Small intestine (tissue), 16 donors: ENCODE measurements at places on chromosomes 3 and 15. TPM values are rescaled to one million over a fixed set of nuclear protein-coding genes. Genes with fewer than 3 reads are reported as not detected.

The ACP3 gene
- 1.1 TPM for polyA plus RNA-seq

GRCh38 chr3:72444656-72445223 lies 403.5 kb downstream of the SHQ1 start:
- DNase-seq, result no peak
- H3K27ac ChIP-seq, result no peak overlapping the region
- no peak overlapping the region for H3K4me3 ChIP-seq
- peaks cover 11% of the 10 kb centered on the region for H3K4me1 ChIP-seq
- no peaks in the 10 kb centered on the region for H3K27me3 ChIP-seq
- H3K36me3 ChIP-seq, result no peaks in the 10 kb centered on the region

DNA sequence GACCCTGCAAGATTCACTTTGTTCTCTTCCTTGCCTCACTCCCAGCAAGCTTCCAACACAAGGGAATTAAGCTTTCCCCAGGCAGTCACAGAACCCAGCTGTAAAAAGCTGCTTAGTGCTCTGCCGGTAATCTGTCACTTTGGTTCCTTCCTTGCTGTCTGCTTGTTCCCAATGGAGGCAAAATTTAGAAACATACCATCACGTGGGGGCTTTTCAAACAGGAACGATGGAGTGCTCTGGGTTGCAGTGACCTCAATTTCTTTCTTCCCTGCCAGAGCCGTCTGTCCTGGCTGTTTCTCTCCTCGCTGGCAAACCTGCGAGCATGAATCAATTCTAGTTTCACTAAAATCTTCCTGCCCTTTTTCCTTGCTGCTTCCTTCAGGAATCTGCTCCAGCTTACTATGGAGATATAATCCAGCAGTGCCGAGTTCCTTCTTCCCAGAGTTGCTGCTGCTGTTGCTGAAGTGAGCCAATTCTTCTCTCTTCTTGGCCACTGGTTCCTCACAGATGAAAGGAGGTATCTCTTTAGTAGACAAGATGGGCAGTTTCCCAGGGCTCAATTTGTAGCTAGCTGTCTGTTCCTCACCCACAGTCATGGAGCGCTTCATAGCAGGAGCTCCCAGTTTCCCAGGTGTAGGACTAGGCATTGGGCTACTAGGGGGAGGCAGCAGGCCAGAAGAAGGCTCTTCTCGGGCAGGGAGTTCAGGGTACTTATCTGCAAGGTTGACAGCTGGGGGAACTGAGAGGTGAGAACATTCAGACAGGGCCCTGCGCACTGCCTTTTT lies 88.1 kb downstream of the DHX30 start:
- DNase-seq, result no peak
- H3K27ac ChIP-seq, result peak overlapping the region; percentile 1
- peaks cover 8% of the 10 kb centered on the region for H3K36me3 ChIP-seq

DNA sequence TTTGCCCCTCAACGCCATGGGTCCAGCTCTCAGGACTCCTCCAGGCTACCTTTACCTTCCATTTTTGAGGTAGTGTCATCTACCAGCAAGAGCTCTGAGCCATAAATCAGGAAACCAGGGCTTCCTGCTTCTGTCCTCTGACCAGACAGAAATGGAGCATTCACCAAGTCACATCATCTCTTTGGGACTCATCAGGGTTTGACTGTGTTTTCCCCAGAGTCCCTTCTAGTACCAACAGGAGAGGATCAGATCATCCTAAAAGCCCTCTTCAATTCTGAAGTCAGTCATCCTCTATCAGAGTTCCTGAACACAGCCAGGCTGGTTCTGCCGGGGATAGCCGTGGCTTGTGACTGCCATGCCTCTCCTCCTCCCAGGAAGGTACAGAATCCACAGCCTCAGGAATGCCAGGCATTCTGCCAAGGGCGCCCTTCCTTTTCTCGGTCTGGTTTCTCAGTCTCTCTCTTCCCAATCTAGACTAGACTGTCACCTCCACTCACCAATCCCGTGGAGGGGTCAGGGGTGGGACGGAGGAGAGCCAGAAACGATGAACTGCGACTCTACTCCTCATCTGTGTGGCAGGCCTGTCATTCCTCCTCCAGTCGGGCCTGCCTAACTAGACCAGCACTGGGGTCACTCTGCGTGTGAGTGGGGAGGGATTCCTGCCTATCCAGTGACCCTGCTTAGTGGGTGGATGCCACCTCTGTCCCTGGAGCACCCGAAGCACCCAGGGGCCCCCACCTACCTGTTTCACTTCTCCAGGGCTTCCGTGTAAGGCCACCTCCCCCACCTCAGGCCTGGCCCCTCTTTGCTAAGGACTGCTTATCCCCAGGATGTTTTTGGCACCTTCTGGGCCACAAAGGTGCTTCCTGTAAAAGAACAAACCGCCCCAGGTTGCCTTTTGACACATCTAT lies 30.9 kb downstream of the CCNL1 start:
- DNase-seq, result peak; percentile 89
- H3K27ac ChIP-seq, result peak overlapping the region; percentile 97
- H3K4me1 ChIP-seq, result peaks cover 75% of the 10 kb centered on the region

GRCh38 chr3:100210772-100211135 lies 50.0 kb upstream of the TBC1D23 start:
- peak; percentile 58 for DNase-seq
- no peak overlapping the region for H3K4me3 ChIP-seq
- peak overlapping the region; percentile 37 for H3K27ac ChIP-seq
- no peaks in the 10 kb centered on the region for H3K36me3 ChIP-seq
- H3K27me3 ChIP-seq, result no peaks in the 10 kb centered on the region

The RBMS3 gene
- not detected for polyA plus RNA-seq

DNA sequence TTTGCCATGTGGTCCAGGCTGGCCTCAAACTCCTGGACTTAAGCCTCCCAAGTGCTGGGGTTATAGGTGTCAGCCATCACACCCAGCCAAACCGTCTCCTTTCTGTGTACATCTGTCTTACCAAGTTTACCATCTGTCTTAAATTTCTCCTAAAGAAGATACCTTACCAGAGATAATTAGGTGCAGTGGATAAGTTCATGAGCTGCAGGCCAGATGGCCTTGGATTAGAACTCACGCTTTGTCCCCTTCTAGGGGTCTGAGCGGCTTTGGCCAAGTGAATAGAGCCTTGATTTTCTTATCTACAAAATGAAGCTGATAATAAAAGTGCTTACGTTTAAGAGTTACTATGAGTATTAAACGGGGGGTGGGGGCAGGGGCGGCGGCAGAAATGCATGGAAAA lies 103.9 kb downstream of the SUCLG2 start:
- H3K4me3 ChIP-seq, result no peak overlapping the region
- peaks cover 3% of the 10 kb centered on the region for H3K36me3 ChIP-seq
- no peak for DNase-seq
- H3K27ac ChIP-seq, result no peak overlapping the region

DNA sequence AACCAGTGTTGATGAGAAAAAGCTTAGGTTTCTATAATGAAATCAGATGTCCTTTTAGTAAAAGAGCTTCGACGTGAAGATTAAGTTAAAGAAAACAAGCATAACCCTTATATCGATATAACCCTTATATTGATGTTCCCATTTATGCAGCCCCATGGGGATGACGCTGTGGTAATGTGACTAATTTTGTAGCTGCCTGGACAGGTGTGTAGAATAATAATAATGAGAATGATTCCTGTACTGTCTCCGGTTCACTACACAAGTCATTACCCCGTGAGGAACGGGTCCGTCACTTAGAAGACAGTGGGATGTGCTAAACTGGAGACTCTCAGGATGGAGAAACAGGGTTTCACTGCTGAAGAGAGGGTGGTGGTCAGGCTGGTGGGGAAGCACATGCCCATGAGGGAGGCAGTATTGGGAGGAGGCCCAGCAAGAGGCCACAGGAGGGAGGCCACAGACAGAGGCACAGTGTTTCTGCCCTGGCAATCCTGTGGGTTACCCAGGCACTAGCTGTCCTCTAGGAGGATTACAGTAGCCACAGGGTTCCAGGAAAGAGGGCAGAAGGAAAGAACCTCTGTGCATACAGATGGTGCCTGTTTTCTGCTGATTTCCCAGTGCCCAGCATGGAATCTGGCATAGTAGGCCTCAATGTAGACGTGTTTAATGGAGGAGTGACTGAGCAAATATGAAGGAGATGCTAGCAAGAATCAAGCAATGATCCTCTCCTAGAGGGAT lies 191.1 kb upstream of the TSC22D2 start:
- H3K27ac ChIP-seq, result no peak overlapping the region
- no peaks in the 10 kb centered on the region for H3K36me3 ChIP-seq
- H3K27me3 ChIP-seq, result no peaks in the 10 kb centered on the region
- no peak overlapping the region for H3K4me3 ChIP-seq
- H3K4me1 ChIP-seq, result no peaks in the 10 kb centered on the region

GRCh38 chr15:91426412-91426811 lies 326.4 kb downstream of the SV2B start:
- DNase-seq, result no peak
- no peaks in the 10 kb centered on the region for H3K36me3 ChIP-seq
- no peaks in the 10 kb centered on the region for H3K4me1 ChIP-seq
- no peak overlapping the region for H3K27ac ChIP-seq
- H3K4me3 ChIP-seq, result no peak overlapping the region

The GLDN gene
- not detected for polyA plus RNA-seq

The ROBO2 gene
- 19.9 TPM for polyA plus RNA-seq

DNA sequence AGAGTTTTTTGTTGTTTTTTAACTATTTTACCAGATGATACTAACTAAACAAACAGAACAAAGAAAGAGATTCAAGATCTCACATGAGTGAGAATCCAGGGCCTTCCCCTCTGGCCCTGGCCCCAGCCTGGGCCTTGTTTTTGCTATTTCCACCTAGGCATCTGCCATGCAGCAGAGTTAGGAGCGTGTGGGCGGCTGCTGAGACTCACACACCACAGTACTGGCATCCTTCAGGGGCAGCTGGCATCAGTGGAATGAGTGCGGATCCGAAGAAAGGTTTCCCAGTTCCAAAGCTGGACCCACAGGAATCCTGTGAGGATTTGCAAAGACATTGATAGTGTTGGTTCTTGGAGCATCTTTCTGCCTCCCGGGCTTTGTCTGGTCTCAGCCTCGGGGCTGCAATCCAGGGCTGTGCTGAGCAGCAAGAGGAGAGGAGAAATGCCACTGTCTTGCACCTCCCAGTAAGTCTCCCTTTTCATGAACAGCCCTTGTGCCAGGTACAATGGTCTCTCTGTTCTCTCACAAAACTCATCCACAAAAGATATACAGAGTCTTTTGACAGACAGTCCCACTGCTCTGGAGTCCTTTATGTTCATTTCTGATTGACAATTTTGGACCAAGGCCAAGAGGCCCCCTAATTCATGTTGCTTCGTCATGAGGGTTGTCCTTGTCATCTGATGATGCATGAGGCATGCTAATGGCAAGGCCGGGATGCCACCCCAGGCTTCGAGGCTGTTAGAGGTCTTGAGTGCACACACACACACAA lies 46.6 kb downstream of the APH1B start:
- no peak overlapping the region for H3K27ac ChIP-seq
- H3K27me3 ChIP-seq, result no peaks in the 10 kb centered on the region
- no peak overlapping the region for H3K4me3 ChIP-seq
- H3K4me1 ChIP-seq, result no peaks in the 10 kb centered on the region
- H3K36me3 ChIP-seq, result no peaks in the 10 kb centered on the region

GRCh38 chr3:41418961-41419691 lies 219.8 kb downstream of the CTNNB1 start:
- H3K27ac ChIP-seq, result no peak overlapping the region
- no peak for DNase-seq

DNA sequence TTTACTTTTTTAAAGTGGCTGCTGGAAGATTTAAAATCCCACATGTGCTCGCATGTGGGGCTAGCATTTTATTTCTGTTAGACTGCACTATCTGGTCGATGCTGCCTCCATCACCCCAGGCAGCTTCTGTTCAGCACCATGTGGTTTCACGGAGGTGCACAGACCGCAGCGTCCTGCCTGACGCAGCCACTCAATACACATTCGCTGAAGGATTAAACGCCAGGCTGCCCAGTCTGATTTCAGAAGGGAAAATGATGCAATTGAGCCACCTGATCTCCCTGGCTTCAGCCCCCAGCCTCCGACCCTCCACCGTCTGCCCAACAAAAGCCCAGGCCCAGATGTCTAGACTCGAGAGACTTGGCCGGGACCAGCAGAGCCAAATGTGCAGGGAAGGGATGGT lies 84.5 kb downstream of the MEGF11 start:
- no peaks in the 10 kb centered on the region for H3K4me1 ChIP-seq
- no peak for DNase-seq
- H3K27me3 ChIP-seq, result no peaks in the 10 kb centered on the region
- no peak overlapping the region for H3K27ac ChIP-seq
- no peaks in the 10 kb centered on the region for H3K36me3 ChIP-seq

The NRROS gene
- 4.1 TPM for polyA plus RNA-seq

GRCh38 chr3:100046986-100047385 lies 67.3 kb downstream of the FILIP1L start:
- H3K27ac ChIP-seq, result no peak overlapping the region
- H3K4me1 ChIP-seq, result peaks cover 41% of the 10 kb centered on the region
- DNase-seq, result no peak
- no peaks in the 10 kb centered on the region for H3K27me3 ChIP-seq
